ENCODE measurements at places on chromosomes 6 and 20.
A peak's percentile ranks its signal among the peaks of the same experiment; 100 is the strongest.

DNA sequence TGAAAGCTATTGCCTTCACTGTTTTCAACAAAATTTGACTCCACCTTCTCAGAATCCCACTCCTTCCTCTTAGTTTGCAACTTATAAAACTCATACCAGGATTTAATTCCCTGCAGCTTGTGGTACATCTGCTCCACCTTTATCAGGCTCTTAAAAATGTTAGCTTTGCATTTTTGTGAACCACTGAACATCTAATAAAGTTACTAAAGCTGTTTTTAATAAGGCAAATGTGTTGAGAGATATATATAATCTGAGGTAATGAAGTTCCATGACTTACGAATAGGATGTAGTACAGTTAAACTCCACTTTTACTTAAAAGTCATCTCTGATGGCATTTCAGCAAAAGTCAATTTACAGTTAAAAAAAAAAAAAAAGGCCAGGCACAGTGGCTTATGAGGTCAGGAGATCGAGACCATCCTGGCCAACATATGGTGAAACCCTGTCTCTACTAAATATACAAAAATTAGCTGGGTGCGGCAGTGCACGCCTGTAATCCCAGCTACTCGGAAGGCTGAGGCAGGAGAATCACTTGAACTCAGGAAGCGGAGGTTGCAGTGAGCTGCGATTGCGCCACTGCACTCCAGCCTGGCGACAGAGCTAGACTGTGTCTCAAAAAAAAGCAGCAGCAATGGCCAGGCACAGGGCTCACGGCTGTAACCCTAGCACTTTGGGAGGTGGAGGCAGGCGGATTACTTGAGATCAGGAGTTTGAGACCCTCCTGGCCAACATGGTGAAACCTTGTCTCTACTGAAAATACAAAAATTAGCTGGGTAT, 106.2 kb downstream of the KIF13A start:
- DNase-seq: peak; percentile 85

DNA sequence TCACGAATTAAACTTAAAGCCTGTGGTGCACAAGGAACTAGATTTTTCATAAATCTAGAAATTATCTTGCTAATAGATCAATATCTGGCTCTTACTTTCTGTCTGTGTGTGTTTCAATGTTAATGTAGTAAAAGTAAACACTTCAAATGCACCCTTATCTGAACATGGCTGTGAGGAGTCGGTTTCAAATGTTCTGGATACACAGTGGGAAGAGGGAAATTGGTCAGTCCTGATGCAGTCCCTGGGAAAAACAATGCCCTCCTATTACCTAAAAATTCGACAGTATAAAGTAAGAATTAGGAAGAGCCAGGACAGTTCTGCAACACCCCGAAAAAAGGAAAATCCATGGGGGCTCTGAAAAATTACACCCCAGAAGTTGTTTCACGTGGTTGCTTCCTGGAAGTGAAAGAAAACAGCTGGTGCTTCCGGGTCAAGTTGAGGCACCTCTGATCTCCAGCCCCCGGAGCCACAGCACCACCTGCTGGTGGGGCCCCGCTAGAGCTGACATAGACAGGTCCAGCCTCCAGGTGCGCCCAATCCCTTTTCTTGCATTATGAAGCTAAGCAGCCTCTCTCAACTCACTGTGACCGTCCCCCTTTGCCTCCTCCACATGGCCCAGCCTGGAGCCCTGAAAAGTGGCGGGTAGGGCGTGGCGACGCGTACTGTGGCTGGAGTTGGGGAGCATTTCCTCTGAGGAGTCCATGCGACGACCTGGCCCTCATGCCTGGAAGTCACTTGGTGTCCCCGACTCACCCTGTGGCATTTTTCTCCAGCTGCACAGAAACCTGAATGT, 8.3 kb downstream of the SEMG2 start:
- no peak for DNase-seq

DNA sequence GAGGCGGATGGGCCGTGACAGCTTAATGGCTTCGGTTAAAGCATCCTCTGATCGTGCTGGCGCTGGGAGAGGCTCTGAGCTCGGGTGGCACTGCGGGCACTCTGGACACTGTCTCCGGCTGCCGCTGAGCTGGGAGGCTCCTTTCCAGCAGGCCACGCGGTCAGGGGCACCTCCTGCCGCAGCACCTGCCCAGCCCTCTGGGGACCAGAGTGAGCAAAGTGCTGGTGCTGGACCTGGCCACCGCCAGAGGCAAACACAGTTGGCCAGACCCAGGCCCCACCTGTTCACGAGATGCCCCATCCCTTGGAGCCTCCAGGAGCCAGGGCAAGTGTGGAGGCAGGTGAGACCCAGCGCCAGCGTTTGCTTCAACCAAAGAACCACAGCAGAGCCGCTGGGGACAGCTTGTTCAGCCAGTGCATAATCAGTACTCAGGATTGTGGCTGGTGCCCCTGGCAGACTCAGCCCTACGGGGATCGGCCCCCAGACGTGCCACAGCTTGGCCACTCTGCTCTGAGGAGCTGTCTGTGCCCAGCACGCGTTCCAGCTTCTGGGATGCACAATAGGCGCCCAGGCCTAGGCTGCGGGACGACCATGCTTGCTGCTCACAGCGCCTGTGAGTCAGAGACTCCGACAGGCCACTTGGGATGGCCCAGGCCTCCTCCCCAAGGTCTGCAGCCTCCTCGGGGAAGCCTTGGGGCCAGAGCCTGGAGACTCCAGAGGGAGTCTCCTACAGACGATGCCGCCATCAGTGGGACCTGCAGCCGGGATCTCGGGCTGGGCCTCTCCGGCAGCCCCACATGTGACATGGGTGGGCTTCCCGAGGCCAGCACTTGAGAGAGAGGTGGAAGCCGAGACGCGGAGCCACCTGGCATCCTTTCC, 38.2 kb upstream of the SLCO4A1 start:
- no peak for DNase-seq

DNA sequence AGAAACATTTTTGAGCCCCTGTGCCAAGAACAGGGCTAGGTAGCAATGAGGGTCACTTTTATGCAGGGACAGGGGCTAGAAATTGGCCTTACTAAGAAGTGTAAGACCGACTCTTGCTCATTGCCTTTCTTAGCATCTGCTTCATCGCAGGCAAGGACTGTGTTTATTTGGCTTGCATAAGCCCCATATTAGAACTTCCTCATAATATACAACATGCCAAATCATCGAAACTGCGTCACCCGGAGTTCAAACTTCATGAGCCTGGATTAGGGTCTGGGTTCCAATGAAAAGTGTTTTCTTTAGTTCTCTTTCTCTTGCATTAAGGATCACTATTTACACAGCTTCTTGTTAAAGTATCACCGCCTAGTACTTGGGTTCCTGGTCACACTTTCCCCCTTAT, 977 bp upstream of the SMAP1 start:
- no peak for DNase-seq

- no peak for DNase-seq
Observed at GRCh38 chr6:93454533-93454932, 35.2 kb upstream of the EPHA7 start.

- DNase-seq: no peak
Observed at GRCh38 chr6:41157323-41157722, 3.2 kb upstream of the TREML1 start.

GRCh38 chr6:28209753-28210535, 15.1 kb upstream of the ZSCAN9 start:
- DNase-seq: no peak

Measured in AG09309 (cell line).